CD4-positive, alpha-beta T cell treated with Interleukin-2 at 100 ng/mL for 4 hours (primary cell): ENCODE measurements at places on chromosomes 16 and 17.

DNA sequence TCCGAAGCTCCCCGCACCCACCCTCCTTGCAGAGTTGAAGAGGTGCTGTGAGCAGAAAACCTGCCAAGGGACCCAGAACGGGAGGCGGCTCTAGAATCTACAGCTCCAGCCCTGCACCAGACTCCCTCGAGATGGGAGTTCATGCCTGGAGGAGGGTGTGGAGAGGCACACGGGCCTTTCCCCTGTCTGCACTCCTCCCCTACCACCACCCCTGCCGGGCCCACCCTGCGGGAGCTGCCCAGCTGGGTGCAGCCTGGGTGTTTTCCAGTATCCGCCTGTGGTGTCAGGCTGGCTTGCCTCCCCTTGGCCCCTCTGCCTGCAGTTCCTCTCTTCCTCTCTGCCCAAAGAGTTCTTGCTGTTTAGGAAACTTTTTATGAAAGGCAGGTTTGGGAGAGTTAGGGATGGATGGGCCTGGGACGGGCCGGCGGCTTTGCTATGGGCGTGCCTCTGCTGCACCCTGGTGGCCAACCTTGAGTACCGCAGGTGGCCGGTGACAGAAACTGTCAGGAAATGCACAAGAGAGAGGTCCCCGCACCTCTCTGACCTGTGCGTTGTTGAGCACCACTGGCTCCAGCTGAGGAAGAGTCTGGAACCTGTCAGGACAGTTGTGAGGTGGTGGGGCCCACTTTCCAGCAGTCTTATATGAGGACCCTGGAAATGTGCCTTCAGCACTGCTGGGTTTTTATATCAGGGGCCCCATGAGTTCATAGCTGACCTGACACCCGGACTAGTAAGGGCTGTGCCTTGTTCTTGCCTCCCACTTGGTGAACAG, 354.1 kb downstream of the SEC14L1 start:
- peak; percentile 80 for DNase-seq

- no peak for DNase-seq
These were observed 11.4 kb downstream of the ARSG start for GRCh38 chr17:68302666-68303065.

DNA sequence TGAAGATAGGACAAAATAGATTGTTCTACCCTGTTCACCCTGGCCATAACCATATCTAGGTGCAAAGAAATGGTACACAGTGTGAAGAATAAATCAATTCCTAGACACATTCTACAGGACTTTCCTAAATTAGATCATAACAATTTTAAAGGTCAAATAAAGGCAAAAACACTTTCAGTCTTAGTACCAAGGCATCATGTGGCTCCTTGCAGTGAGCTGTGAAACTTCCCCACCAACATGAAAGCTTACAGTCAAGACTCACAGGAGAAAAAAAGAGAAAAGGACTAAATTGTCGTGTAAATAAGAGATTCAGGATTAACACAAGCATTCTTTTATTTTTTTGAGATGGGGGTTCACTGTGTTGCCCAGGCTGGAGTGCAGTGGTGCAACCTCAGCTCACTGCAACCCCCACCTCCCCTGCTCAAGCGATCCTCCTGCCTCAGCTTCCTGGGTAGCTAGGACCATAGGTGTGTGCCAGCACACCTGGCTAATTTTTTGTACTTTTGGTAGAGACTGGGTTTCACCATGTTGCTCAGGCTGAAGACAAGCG, 14.2 kb downstream of the NSMCE1 start:
- peak; percentile 46 for DNase-seq

- no peak for DNase-seq
These were observed 37.5 kb upstream of the LITAF start for GRCh38 chr16:11624205-11624604.

- DNase-seq, result no peak
These were observed 23.0 kb downstream of the RARA start for GRCh38 chr17:40331743-40332641.

GRCh38 chr16:53056392-53056881, 1.6 kb downstream of the CHD9 start:
- DNase-seq, result no peak

GRCh38 chr17:45702666-45703266, 81.4 kb upstream of the CRHR1 start:
- DNase-seq, result no peak

DNA sequence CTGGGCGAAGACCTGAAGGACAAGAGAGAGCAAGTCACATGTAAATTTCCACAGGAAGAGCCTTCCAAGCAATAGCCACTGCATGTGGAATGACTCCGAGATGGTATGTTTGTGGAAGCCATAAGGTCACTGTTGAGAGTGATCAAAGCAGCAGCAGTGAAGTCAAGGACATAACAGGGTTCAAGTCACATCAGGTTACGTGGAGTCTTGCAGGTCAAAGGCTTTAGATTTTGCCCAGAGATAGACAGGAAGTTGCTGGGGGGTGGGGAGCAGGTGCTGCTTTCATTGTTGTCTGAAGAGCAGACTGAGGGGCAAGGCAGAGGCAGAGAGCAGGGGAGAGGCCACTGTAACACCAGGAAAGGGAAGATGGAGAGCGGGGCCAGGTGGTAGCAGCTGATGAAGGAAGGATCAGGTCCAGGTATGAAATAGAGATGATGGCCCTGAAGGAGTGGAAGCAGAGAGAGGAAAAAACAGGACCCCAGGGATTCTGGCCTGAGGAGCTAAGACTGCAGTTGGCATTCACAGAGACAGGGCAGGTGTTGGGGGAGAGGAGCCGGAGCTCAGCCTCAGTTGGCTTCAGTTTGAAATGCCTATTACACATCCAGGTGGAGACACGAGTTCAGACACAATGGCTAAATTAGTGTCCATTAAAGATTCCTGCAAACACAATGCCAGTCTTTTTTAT, 129.3 kb upstream of the AXIN2 start:
- DNase-seq, result no peak

- DNase-seq, result peak; percentile 92
These were observed 25.6 kb downstream of the ATP6V0A1 start for GRCh38 chr17:42484304-42484703.

GRCh38 chr16:57970319-57970718, 609 bp downstream of the CNGB1 start:
- no peak for DNase-seq

DNA sequence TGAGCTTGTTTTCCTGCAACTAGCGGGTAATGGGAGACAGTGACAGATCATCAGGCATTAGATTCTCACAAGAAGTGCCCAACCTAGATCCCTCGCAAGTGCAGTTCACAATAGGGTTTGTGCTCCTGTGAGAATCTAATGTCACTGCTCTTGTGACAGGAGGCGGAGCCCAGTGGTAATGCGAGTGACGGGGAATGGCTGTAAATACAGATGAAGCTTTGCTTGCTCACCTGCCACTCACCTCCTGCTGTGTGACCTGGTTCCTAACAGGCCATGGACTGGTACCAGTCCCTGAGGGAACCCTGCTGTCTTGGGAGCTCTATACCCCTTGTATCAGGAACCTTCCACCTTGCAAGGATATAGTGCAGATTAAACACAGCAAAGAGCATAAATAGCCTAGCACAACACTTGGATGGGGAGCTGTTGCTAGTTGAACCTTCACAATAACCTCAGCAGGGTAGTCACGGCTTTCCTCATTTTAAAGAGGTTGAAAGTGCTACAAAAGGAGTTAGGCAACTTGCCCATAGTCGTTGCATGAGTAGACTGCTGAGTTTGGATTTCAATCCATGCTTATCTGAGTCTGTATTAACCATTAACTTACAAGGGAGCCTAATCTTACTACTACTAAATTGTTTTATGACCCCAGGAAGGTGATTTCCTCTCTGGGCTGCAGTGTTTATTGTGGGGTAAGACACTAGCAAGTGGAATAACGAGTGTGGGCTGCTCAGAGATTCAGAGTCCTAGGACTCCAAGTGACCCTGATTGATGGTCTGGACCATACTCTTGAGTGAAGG, 156.6 kb upstream of the ZFHX3 start:
- no peak for DNase-seq

DNA sequence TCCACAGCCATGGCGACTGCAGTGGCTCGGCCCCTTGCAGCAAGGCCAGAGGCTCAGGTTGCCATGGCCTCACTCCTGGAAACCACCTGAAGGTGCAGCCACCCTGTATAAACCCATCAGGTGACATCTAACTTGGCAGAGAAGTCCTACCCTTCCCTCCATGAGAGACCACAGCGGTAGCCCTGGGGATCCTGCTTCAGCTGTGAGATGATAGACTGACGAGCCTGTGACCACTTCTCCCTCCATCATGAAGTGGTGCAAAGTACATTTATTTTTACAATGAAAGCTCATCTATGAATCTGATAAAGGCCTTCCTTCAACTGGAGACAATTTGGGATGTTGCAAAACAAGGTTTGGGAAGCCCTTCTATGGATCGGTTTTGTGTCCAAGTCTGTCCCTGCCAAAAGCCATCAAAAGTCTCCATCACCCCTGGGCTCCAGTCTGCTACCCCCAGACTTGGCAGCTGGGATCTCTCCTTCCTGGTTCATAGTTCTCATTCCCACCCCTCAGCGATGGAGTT, 1.8 kb downstream of the ZACN start:
- DNase-seq, result no peak

GRCh38 chr16:30992276-30992780, 7.3 kb downstream of the HSD3B7 start:
- no peak for DNase-seq

DNA sequence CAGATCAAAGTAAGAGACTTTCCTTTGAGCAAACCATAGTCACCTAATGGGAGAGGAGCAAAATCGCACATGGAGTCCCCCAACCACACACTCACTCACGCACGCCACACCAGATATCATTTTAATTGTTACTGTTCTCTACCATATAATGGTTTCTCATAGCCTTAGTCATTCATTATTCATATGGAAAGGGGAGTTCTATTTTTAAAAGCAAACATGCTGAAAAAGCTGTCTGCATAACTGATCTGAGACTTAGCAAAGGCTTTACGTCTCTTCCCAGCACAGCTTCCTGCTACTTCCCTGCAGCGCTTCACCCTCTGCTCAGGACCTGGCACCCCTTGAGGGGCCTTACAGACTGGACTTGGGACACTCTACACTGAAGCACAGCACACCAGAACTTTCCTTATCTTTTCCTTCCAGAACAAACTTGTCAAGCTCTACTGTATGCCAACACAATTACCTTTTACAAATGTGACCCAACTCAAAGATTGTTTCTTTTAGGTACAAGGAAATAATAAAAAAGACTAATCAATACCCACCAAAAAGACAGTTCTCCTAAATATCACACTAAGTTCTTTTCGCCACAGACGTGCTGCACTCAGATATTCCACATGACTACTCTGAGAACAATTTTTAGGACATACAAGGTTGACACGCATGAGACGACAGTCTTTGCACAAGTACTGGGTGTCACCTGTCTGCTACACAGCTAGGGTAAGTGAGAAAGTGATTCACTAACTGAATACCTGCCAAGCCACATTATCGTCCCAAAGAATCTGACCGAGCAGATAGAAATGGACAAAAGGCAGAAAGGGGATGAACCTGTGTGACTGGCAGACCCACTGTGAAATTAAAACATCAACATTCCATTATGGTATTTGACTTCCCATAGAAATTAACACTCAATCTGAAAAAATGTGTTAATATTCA, 21.5 kb downstream of the SRP68 start:
- DNase-seq, result no peak

DNA sequence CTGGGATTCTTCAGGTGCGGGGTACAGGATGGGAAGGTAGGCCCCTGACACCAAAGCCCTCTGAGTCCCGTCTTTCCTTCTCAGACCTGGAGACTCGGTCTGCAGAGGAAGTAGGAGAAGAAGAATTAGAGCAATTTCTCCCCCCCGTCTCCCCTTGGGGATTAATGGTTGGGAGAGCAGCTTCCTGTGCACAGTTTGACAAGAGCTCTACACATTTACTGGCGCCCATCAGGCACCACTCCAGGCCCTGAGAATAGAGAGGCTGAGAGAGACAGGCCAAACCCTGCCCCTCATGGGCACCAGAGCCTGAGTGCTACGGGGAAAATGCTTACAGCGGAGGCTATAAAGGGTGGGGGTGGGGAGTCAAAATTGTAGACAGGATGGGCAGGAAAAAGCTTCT, 3.5 kb upstream of the C16orf74 start:
- no peak for DNase-seq

DNA sequence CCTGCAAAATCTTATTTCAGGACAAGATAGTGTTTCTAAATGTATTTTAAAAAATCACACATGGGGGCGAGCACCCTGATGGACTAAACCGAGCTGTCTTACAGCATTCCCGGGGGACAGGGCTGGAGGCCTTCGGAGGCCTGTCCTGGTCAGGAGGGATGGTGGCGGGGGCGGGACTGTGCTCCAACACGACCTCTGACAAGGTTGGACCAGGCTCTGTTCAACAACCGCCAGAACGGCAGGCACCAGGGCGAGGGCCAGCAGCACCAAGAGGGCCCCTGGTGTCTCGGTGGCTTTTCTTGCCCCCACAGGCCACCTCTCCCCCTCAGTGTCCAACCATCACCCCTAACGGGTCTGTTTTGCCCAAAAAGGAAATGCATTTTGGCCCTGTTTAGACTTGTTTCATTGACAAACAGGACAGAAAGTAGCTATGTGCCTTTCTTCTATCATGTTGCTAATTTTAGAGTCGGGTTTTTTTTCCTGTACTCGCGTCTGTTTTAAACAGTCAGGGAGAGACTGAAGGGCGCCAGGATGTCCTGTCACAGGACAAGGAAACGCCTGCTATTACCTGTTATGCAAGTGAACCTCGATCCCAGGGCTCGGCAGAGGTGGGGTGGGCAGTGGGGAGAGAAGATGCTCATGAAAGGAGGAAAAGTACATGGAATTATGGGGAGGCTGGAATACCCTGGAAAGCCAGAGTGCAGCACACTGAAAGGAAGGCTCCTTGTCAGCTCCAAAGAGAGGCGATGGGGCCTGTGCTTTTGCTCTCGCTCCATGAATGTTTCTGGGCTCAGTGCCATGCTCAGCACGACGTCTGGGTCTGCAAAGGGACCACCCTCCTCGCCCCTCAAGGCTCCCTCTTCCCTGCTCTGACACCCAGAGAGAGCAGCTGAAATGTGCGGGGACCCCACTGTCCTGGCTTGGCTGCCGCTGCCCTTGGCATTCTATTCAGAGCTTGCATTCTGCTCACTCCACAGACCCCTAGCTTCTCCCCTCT, 11.9 kb downstream of the TMEM204 start:
- DNase-seq, result no peak

GRCh38 chr17:77320485-77321256, 179.9 kb downstream of the SEC14L1 start:
- no peak for DNase-seq

- no peak for DNase-seq
These were observed 22.4 kb upstream of the SCNN1B start for GRCh38 chr16:23279721-23280153.

DNA sequence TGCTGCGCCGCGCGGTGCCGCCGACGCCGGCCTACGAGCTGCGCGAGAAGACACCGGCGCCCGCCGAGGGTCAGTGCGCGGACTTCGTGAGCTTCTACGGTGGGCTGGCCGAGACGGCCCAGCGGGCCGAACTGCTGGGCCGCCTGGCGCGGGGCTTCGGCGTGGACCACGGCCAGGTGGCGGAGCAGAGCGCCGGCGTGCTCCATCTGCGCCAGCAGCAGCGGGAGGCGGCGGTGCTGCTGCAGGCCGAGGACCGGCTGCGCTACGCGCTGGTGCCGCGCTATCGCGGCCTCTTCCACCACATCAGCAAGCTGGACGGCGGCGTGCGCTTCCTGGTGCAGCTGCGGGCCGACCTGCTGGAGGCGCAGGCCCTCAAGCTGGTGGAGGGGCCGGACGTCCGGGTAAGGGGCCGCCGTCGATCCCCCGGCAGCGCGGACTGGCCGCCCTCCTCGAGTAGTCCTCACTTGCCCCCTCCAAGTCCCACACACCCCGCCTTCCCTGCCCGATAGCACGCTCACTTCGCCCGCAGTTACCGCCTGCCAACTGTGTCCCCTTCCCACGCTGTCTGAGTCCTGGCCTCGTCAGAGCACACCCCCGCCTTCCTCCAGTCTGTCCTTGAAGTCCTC, 470 bp downstream of the MLYCD start:
- peak; percentile 16 for DNase-seq
